ENCODE measurements at places on chromosomes 7 and 10.
A peak's percentile ranks its signal among the peaks of the same experiment; 100 is the strongest.

- DNase-seq, result peak; percentile 38
Observed at GRCh38 chr7:138350701-138351357, 109.2 kb upstream of the TRIM24 start.

GRCh38 chr10:104103956-104104355 lies 18.0 kb upstream of the SFR1 start:
- no peak for DNase-seq

DNA sequence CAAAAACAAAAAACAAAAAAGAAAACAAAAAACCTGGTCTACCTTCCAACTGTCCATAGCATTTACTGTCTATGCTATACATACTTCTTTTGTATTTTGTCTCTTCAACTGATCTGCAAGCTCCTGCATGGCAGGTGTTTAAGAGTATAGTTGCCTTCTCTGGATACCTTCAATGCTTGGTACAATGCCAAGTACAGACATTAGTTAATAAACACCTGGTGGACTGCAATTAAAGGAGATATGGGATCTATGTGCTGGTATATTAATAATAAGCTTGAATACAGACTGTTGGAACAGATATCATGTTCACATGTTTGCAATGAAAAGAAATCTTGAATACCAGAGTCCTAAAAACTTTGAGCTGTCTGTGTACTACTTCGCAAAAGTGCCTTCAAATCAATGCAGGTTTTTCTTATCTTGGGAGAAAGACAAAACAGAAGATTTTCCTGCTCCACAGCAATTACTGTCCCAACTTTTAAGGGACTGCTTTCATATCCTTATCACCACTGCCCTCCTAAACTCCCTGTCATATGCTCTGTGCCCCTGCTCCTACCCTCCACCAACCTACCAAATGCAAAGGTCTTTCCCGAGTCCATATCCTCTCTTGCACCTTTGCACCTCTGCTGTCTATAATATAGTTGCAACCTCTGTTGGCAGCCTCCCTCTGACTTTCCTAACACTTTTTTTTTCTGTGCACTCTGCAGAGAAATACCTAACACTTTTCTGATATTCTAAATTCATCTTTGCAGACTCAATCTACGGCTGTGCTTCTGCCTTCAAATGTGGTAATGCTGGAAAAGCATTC lies 85.1 kb downstream of the DNMBP start:
- DNase-seq, result no peak

DNA sequence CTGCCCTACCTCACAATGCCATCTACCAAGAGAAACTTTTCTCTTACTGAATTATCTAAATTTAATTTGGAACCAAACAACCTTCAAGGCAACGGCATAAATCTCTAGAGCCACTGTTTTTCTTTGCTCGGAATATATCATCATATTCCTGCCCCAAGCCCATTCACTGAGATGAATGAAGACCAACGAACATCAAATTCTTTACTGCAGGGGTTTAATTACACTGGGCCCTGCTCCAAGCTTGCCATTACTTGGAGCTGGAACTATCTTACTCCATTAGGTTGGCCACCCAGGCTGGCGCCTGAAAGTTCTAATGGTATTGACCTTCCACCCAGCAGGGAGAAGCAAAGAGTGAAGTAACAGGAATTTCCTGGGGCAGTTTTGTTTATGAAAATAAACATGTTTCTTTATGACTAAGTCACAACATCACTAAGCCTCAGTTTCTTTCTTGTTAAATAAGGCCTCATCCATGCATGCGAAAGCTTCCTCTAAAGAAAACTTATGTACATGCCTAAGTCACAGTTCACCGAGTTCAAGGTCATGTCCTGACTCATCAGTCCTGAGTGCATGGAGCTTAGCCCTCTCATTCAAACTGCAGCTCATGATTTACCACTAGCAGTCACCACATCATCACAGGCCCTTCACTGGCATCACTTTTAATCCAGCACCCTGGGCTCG lies 42.1 kb upstream of the ANAPC16 start:
- peak; percentile 21 for DNase-seq

DNA sequence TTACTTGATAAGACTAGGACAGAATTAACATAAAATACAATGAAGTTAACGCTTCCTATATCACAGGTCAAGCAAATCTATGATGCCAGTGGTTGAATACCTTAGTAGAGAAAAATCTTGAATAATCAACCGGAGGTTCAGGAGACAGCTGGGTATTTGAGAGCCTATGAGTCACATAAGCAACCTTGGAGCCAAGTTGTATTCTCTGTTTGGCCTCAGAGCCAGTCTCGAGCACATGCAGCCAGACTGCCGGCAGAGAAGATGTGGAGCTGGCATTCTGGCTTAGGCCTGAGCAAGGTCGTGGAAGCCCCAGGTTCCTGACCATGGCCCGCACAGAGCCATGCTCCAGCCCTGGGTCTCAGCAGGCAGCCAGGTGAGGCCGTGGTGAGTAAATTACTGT lies 90.3 kb downstream of the FAM204A start:
- DNase-seq, result peak; percentile 35

GRCh38 chr10:28090506-28090905 lies 91.6 kb upstream of the ODAD2 start:
- DNase-seq, result no peak

DNA sequence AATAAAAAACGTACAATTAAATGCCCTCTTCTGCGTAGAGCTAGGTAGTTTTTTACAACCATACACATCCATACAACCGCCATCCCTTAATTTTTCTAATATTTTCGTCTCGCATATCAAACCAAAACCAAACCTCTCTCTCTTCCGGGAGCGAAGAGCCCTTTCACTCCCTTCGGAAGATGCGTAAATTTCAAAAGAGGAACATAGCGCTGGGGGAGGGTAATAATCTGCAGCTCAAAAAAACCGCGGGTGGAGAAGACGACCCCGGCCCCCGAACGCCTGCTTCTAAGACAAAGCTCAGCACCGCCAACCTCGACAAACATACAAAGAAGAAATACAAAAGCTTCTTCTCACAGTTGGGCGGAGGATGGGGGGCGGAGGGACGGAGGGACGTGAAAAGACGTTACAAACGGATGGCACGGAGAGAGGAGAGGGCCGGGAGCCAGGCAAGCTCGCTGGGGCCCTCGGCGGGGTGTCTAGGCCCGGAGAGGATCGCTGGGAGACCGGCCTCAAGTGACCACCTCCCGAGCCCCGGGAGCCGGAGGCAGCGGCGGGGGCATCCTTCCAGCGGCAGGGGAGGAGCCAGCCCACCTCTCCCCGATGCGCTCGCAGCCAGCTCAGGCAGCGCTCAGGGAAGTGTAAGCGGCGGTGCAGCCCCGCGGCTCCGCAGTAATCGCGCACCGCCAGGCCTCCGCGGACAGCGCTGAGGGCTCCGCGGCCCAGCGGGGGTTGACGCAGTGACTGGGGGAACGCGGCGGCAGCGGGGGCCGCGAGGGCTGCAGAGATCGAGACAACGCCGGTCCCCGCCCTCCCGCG lies 851 bp downstream of the MKRN1 start:
- DNase-seq, result peak; percentile 49
